ENCODE measurements at places on chromosomes 6 and 20.

- no peaks in the 10 kb centered on the region for H3K36me3 ChIP-seq
- H3K27ac ChIP-seq: no peak overlapping the region
- DNase-seq: no peak
- no peak overlapping the region for H3K4me3 ChIP-seq
These were observed 13.7 kb upstream of the CST8 start for GRCh38 chr20:23477223-23477622.

DNA sequence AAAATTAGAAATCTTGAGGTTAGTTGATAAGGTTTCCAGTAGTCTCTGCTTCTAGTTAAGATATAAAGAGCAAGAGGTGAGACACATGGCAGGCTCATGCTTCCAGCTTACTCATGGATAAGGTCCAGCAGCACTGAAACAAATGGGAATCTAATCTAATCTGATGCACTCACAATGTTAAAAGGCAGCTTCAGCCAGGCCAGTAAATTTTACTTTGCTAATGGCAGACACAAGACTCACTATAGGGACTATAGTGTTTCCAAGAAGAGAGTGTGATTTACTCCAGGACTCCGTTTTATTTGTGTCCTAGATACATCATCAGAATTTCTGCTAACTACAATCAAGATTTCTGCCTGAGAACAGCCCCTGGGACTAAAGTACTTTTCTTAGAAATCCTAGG is 324.8 kb downstream of the SMOC2 start:
- H3K36me3 ChIP-seq: no peaks in the 10 kb centered on the region
- H3K4me3 ChIP-seq: no peak overlapping the region
- no peak overlapping the region for H3K27ac ChIP-seq

- no peak overlapping the region for H3K4me3 ChIP-seq
- H3K36me3 ChIP-seq: no peaks in the 10 kb centered on the region
- no peaks in the 10 kb centered on the region for H3K27me3 ChIP-seq
- DNase-seq: peak; percentile 42
- H3K4me1 ChIP-seq: peaks cover 23% of the 10 kb centered on the region
- H3K27ac ChIP-seq: peak overlapping the region; percentile 88
These were observed 62.3 kb upstream of the SNX9 start for GRCh38 chr6:157760589-157761330.

DNA sequence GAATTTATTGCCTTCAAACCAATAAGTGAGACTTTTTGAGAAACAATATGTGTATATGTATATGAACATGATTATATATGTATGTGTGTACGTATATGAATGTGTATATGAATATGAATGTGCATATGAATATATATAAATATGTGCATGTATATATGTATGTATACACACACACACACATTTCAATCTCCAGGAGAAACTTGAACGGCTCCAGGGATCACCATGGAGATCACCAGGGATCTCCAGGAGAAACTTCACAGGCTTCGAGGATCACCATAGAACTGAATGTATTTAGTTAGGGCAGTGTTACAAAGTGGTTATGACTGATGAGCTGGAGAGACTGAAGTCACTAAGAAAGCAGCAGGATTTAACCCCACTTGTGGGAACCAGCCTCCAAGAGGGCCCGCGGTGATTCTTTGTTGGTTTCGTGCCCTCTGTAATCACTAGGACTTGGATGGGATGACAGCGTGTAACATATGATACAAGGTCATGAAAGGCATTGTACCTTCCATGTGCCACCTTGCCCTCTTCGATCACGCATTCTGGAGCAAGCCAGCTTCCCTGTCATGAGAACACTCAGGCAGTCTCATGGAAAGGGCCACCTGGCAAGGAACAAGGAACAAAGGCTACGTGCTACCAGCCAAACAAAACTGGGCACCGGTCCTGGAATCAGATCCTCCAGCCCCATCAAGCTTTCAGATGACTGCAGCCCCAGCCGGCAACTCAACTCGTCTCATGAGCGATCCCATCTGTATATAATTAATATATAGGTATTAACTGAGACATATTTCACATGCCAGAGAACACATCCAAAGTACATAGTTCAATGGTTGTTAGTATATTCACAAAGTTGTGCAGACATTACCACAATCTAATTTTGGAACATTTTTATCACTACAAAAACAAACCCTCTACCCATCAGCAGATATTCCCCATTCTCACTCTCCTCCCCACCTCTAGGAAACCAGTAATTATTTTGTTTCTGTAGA is 8.6 kb downstream of the FAM50B start:
- no peak overlapping the region for H3K4me3 ChIP-seq
- no peak for DNase-seq
- H3K27me3 ChIP-seq: no peaks in the 10 kb centered on the region
- H3K4me1 ChIP-seq: no peaks in the 10 kb centered on the region

- no peaks in the 10 kb centered on the region for H3K27me3 ChIP-seq
- H3K4me1 ChIP-seq: no peaks in the 10 kb centered on the region
- no peak within 1 kb of the TSS for H3K27ac ChIP-seq
- DNase-seq: no peak
These were observed at the start of gene GRM1 for GRCh38 chr6:146028851-146029572. Gene GRM1 (plus strand): TSS chr6:146029062. CDS start chr6:146029518, 456 bp downstream.

DNA sequence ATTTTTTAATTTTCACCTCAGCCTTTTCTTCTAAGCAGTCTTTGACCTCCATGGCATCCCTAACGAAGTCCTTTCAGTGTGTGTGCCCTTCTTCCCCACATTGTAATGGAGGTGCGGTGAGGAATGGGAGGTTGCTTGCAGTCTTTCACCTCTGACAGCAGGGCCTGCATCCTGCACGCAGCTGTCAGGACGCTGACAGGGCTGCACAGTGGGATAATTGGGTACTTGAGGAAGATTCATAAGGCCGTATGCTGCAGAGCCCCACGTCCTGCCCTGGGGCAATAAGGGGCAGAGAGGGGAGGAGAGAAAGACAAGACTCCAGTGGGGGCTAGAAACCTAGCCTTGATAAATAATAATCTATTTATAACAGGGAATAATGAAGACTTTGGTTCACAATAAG is 184.7 kb downstream of the SAMD5 start:
- H3K36me3 ChIP-seq: no peaks in the 10 kb centered on the region
- H3K27ac ChIP-seq: no peak overlapping the region
- H3K27me3 ChIP-seq: no peaks in the 10 kb centered on the region
- no peak overlapping the region for H3K4me3 ChIP-seq
- no peak for DNase-seq
- no peaks in the 10 kb centered on the region for H3K4me1 ChIP-seq

GRCh38 chr6:40877362-40877761 is 161.7 kb downstream of the UNC5CL start:
- H3K36me3 ChIP-seq: no peaks in the 10 kb centered on the region
- H3K4me1 ChIP-seq: no peaks in the 10 kb centered on the region
- no peak for DNase-seq
- H3K4me3 ChIP-seq: no peak overlapping the region

DNA sequence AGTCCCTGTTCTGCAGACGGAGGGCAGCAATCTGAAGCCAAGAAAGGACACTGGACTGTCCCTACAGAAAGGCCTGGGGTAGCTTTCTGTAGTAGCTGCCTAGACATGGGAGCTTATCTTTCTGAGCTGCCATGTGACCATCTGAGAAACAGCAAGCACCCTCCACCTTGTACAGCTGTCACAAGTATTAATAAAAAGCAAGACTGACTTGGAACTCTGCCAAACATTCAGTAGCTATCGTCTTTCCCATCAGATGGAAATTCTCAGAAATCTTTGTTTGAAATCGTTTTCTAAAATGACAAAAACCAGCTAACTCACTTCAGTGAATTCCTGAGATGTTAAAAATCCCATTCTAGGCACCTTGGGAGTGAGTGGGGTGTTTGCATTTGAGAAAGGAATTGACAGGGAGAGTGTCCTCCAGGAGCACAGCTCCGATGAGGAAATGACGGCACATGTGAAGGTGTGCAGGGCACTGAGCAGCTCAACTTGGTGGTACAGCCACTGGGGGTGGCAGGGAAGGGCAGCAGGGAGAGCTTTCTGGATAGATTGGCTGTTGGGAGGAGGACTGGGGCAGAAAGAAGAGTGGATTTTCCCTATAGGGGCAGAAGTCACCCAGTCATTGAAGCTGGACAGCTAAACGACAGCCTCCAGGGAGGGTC is 24.5 kb downstream of the ACSS1 start:
- H3K4me1 ChIP-seq: peaks cover 5% of the 10 kb centered on the region
- H3K27me3 ChIP-seq: no peaks in the 10 kb centered on the region
- no peaks in the 10 kb centered on the region for H3K36me3 ChIP-seq
- no peak for DNase-seq
- peak overlapping the region; percentile 71 for H3K27ac ChIP-seq

GRCh38 chr20:4358552-4358951 is 343.2 kb upstream of the RNF24 start:
- H3K4me3 ChIP-seq: no peak overlapping the region
- no peaks in the 10 kb centered on the region for H3K27me3 ChIP-seq
- DNase-seq: no peak

- no peak overlapping the region for H3K4me3 ChIP-seq
- H3K4me1 ChIP-seq: no peaks in the 10 kb centered on the region
- no peaks in the 10 kb centered on the region for H3K27me3 ChIP-seq
- DNase-seq: no peak
- no peak overlapping the region for H3K27ac ChIP-seq
- H3K36me3 ChIP-seq: no peaks in the 10 kb centered on the region
These were observed 138.9 kb upstream of the RALGAPA2 start for GRCh38 chr20:20851385-20851784.

GRCh38 chr6:157860505-157860991 is 37.5 kb downstream of the SNX9 start:
- H3K4me3 ChIP-seq: no peak overlapping the region
- peak overlapping the region; percentile 10 for H3K27ac ChIP-seq
- peaks cover 20% of the 10 kb centered on the region for H3K4me1 ChIP-seq
- DNase-seq: no peak

- H3K4me1 ChIP-seq: no peaks in the 10 kb centered on the region
- no peaks in the 10 kb centered on the region for H3K27me3 ChIP-seq
- peak overlapping the region; percentile 18 for H3K4me3 ChIP-seq
- peak; percentile 37 for DNase-seq
These were observed 604 bp upstream of the RAB5IF start for GRCh38 chr20:36604952-36605398.

- H3K4me3 ChIP-seq: no peak overlapping the region
- no peak for DNase-seq
- no peak overlapping the region for H3K27ac ChIP-seq
These were observed 597.0 kb downstream of the HTR1B start for GRCh38 chr6:76866091-76866915.

GRCh38 chr6:79708095-79708791 is 77.1 kb downstream of the SH3BGRL2 start:
- no peak overlapping the region for H3K27ac ChIP-seq
- no peaks in the 10 kb centered on the region for H3K36me3 ChIP-seq
- H3K4me3 ChIP-seq: no peak overlapping the region
- DNase-seq: no peak
- no peaks in the 10 kb centered on the region for H3K27me3 ChIP-seq

DNA sequence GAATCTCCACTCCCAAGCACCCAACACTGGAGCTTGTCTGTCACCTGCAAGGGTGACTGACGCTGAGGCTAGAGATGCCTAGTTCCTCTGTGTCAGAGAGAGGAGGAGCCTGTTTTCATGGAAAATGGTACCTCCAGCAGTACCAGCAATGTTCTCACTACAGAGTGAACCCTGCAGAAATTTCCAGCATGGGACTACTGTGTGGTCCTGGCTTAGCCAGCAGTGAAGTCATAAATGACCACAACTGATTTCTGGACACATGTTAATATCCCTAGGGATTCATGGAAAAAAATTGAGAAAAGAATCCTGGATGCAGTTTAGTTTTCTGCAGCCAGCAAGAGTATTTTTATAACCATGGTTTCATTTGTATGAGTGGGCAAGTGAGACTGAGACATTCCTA is 468.1 kb downstream of the CD83 start:
- H3K27me3 ChIP-seq: no peaks in the 10 kb centered on the region
- H3K4me3 ChIP-seq: no peak overlapping the region
- no peaks in the 10 kb centered on the region for H3K36me3 ChIP-seq
- no peak for DNase-seq
- H3K27ac ChIP-seq: no peak overlapping the region

DNA sequence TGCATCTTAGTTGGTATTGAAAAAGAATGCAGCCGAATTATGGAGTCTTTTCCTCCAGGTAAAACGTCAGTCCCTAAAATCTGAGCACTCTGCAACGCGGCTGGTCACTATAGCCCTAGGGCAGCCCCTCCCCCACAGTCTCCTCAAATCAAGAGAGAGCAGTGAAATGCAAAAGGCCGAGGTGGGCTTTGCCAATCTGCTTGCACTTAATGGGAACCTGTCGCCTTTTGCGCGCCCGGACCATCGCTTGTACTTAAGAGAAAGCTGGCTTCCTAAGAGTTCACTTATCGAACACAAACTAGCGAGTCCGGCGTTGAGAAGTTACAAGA is 447 bp downstream of the MCM3 start:
- H3K4me1 ChIP-seq: no peaks in the 10 kb centered on the region
- no peak for DNase-seq
- H3K36me3 ChIP-seq: no peaks in the 10 kb centered on the region
- H3K27me3 ChIP-seq: no peaks in the 10 kb centered on the region
- H3K27ac ChIP-seq: peak overlapping the region; percentile 76
- H3K4me3 ChIP-seq: peak overlapping the region; percentile 67

DNA sequence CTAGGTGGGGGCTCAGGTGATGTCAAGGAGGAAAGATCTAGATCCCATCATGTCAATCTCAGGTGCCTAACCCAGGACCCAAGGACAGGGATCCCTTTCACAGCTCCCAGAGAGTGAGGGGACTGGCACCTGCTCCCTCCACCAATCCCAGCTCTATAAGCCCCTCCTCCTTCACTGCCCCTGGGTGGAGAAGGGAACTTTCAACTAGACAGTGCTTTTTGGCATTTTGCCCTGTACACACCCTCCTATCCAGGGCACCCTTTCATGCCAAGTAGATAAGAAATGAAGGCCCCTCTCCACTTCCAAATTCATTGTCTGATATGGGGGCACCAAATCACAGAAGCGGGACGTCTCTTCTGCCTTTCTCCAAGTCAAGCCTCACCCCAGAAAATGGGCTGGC is 61.6 kb downstream of the MDGA1 start:
- no peaks in the 10 kb centered on the region for H3K36me3 ChIP-seq
- no peak overlapping the region for H3K4me3 ChIP-seq
- no peaks in the 10 kb centered on the region for H3K27me3 ChIP-seq
- no peaks in the 10 kb centered on the region for H3K4me1 ChIP-seq
- DNase-seq: no peak

All from uterus (tissue), 4 donors.